ENCODE measurements at places on chromosomes 6 and 20.

- H3K4me1 ChIP-seq: peaks cover 13% of the 10 kb centered on the region
- H3K27me3 ChIP-seq: no peaks in the 10 kb centered on the region
- DNase-seq: no peak
- no peak overlapping the region for H3K4me3 ChIP-seq
Observed at GRCh38 chr6:149111556-149112115, 205.9 kb upstream of the TAB2 start.

GRCh38 chr6:101290346-101290745 lies 103.2 kb upstream of the GRIK2 start:
- H3K36me3 ChIP-seq: no peaks in the 10 kb centered on the region
- H3K27ac ChIP-seq: no peak overlapping the region
- DNase-seq: no peak
- H3K4me1 ChIP-seq: no peaks in the 10 kb centered on the region
- H3K4me3 ChIP-seq: no peak overlapping the region

- H3K4me3 ChIP-seq: no peak overlapping the region
- no peaks in the 10 kb centered on the region for H3K4me1 ChIP-seq
- H3K36me3 ChIP-seq: no peaks in the 10 kb centered on the region
Observed at GRCh38 chr6:15171026-15171425, 74.8 kb upstream of the JARID2 start.

GRCh38 chr20:40457404-40457803 lies 231.6 kb downstream of the MAFB start:
- DNase-seq: no peak
- H3K4me1 ChIP-seq: no peaks in the 10 kb centered on the region
- H3K27ac ChIP-seq: no peak overlapping the region

DNA sequence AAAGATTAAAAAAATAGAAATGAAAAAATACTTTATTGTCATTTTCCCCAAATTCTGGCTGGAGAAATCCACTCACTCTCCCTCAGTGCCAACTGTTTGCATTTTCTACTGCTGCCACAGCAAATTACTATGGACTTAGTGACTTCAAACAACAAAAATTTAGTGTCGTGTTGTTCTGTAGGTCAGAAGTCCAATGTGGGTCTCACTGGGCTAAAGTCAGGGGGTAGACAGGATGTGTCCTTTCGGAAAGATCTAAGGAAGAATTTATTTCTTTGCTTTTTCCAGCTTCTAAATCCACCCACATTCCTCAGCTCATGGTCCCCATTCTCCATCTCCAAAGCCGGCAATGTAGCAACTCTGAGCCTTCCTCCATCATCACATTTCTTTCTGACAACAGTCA lies 453.3 kb downstream of the KIF16B start:
- no peaks in the 10 kb centered on the region for H3K27me3 ChIP-seq
- no peaks in the 10 kb centered on the region for H3K36me3 ChIP-seq
- H3K4me3 ChIP-seq: no peak overlapping the region
- DNase-seq: no peak
- H3K4me1 ChIP-seq: no peaks in the 10 kb centered on the region
- no peak overlapping the region for H3K27ac ChIP-seq

- H3K36me3 ChIP-seq: no peaks in the 10 kb centered on the region
- H3K4me1 ChIP-seq: no peaks in the 10 kb centered on the region
- H3K27me3 ChIP-seq: no peaks in the 10 kb centered on the region
- no peak overlapping the region for H3K27ac ChIP-seq
- DNase-seq: no peak
Observed at GRCh38 chr6:138434925-138435324, 30.9 kb downstream of the HEBP2 start.

DNA sequence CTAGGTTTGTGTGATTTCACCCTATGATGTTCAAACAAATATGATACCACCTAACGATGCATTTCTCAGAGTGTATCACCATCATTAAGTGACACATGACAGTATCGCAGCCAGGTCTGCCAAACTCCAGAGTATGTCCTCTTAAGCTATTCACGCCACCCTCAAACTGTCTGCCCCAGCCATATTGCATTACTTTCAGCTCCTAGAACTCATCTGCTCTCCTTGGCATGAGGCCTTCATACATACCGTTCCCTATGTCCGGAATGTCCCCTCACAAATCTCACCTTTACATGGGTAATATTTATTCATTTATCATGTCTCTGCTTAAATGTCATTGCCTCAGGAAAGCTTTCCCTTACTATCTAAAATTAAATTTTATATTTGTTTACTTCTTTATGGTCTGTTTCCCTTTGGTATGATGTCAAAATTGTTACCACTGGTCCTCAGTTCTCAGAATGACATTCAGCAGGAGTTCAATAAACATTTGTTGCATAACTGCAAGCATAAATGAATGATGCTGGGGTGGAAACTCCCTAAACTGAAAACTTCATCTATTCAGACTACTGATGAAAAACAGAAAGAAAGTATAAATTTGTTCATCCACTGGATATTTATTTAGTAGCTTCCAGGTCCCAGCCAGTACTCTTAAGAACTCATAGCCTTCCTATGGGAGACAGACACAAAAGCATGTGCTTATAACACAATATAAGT lies 3.2 kb downstream of the SESN1 start:
- peaks cover 8% of the 10 kb centered on the region for H3K4me1 ChIP-seq
- H3K36me3 ChIP-seq: no peaks in the 10 kb centered on the region
- no peak overlapping the region for H3K27ac ChIP-seq
- H3K4me3 ChIP-seq: no peak overlapping the region

DNA sequence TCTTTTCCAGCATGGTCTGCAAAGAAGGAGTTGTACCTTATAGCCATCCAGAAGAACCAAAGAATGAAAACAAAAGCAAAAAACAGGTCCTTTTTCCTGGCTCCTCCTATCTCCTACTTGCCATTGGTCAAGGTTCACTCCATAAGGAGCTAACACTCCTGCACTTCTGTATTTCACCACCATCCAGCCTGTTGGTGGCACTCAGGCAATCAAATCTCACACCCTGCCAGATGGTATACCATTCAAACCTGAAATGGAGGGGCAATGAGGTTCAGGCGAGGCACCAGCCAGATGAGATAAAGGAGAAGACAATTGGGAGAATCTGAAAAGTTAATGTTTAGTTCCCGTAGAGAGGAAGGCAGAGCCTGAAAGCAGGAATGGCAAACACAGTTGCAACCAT lies 203.8 kb downstream of the ALDH8A1 start:
- DNase-seq: no peak
- no peaks in the 10 kb centered on the region for H3K4me1 ChIP-seq
- no peaks in the 10 kb centered on the region for H3K36me3 ChIP-seq
- no peak overlapping the region for H3K4me3 ChIP-seq
- H3K27me3 ChIP-seq: no peaks in the 10 kb centered on the region

DNA sequence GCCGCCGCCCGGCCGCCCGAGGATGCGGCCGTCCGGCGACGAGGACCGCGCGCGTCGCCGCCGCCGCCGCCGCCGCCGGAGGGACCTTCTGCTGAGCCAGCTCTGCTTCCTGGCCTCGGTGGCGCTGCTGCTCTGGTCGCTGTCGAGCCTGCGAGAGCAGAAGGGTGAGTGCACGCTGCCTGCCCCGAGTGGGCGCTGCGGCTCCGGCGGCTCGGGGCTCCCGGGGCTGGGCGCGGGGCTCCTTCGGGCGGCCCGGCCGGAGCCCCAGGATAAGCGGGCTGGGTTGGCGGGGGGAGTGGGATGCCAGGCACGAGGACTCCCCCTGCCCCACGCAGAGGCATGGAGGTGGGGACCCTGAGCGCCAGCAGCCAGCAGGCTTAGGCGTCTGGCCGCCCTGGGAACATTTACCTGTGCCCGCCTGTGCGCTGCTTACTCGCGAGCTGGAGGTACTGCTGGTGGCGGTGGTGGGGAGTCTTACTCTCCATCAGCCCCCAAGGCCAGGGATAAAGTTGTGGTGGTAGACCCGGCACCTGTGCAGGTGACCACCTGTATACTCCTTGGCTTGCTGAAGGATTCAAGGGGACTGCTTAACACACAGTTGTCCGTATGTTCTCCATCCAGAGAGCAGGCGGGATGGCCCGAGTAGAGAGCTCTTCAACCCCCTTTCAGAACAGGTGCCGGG lies 520 bp downstream of the SLC24A3 start:
- peak; percentile 16 for DNase-seq
- H3K4me1 ChIP-seq: peaks cover 4% of the 10 kb centered on the region
- no peak overlapping the region for H3K4me3 ChIP-seq
- peaks cover 6% of the 10 kb centered on the region for H3K27me3 ChIP-seq
- no peak overlapping the region for H3K27ac ChIP-seq

DNA sequence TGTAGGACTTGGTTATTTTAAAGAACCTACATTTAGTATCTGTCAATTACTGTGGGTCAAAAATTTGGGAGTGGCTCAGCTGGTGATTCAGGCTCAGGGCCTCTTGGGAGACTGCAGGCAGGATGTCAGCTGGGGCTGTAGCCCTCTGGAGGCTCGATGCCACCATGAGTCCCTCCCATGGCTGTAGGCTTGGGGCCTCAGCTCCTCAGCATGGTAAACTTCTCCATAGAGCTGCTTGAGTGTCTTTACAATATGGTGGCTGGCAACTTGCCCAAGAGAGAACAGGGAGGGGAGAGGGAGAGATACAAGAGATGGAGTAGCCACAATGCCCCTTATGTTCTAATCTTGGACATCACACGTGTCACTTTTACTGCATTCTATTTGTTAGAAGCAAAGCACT lies 470.4 kb downstream of the CDH26 start:
- H3K4me1 ChIP-seq: no peaks in the 10 kb centered on the region
- no peak overlapping the region for H3K27ac ChIP-seq
- H3K4me3 ChIP-seq: no peak overlapping the region
- no peak for DNase-seq
- no peaks in the 10 kb centered on the region for H3K27me3 ChIP-seq

DNA sequence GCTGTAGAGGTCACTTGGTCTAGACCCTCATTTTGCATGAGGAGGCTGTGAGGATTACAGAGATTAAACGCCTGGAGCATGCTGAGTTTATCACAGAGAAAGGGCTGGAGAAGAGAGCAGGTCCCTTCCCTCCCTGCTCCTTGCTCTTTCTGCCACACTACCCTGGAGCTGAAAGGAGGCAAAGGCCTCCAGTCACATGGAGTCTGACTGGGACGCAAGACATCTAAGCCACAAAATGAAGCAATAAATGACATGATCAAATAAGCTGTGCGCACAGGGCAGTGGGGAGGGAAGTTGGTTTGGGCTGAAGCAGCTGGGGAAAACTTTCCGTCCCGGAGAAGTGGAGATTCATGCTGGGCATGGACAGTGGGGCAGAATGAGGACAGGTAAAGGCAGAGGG lies 33.3 kb downstream of the ATXN1 start:
- H3K36me3 ChIP-seq: no peaks in the 10 kb centered on the region
- no peaks in the 10 kb centered on the region for H3K27me3 ChIP-seq
- H3K4me3 ChIP-seq: no peak overlapping the region
- no peak for DNase-seq
- no peak overlapping the region for H3K27ac ChIP-seq

GRCh38 chr6:105815661-105816555 lies 270.2 kb upstream of the PRDM1 start:
- H3K4me1 ChIP-seq: no peaks in the 10 kb centered on the region
- DNase-seq: no peak
- no peaks in the 10 kb centered on the region for H3K27me3 ChIP-seq
- no peak overlapping the region for H3K27ac ChIP-seq

GRCh38 chr6:170403451-170403850 lies 96.9 kb downstream of the FAM120B start:
- no peaks in the 10 kb centered on the region for H3K27me3 ChIP-seq
- H3K4me1 ChIP-seq: peaks cover 25% of the 10 kb centered on the region
- no peak overlapping the region for H3K4me3 ChIP-seq
- H3K27ac ChIP-seq: peak overlapping the region; percentile 13
- H3K36me3 ChIP-seq: peaks cover 27% of the 10 kb centered on the region

DNA sequence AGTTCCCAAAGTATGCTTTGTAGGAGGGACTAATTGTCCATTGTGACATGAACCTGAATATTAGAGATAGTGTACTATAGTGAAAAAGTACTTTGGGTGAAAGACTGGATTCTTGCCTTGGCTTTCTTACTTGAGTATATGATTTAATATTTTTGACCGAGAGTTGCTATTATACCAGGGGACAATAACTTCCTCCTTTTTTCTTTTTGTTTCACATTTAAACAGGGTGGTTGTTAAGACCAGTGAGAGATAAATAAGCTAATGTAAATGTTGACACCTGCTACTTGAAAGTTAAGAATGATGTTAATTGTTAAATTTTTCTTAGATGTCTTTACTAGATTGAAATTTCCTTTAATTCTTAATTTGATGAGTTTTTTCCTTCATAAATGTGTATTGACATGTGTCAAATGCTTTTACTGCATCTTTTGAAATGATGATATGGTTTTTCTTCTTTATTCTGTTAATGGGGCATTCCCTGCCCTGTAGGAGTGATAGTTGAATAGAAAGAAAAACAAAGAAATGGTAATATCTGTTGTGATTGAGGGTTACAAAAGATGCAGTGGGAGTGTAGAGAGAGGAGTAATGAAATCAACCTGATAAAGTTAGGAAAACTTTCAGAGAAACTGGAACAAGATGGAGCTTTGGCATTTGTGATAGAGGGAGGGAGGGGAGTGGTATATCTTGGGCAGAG lies 48.4 kb downstream of the ZFAND3 start:
- H3K36me3 ChIP-seq: peaks cover 2% of the 10 kb centered on the region
- H3K4me3 ChIP-seq: no peak overlapping the region
- H3K27ac ChIP-seq: peak overlapping the region; percentile 88
- H3K27me3 ChIP-seq: no peaks in the 10 kb centered on the region

DNA sequence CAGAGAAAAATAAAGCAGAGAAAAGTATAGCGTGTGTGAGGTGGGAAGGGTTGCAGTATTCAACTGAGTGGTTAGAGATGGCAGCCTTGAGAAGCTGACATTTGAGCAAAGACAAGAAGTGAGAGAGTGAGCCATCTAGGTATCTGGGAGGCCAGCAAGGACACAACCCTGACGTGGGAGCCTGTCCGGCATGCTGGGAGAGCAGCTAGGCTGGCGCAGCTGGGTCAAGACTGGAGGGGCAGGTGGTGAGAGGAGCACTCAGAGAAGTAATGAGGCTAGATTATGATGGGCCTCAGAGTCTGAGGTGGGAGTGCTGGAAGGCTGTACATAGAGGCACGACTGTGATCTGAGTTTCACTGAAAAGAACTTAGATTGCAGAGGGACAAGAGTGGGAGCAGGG lies 12.9 kb downstream of the TTPAL start:
- no peak for DNase-seq
- H3K27ac ChIP-seq: no peak overlapping the region
- H3K27me3 ChIP-seq: no peaks in the 10 kb centered on the region
- peaks cover 52% of the 10 kb centered on the region for H3K36me3 ChIP-seq
- peaks cover 32% of the 10 kb centered on the region for H3K4me1 ChIP-seq

GRCh38 chr20:37777988-37778659 lies 84.3 kb downstream of the CTNNBL1 start:
- H3K4me3 ChIP-seq: no peak overlapping the region
- no peak overlapping the region for H3K27ac ChIP-seq
- no peaks in the 10 kb centered on the region for H3K27me3 ChIP-seq
- no peak for DNase-seq
- H3K4me1 ChIP-seq: no peaks in the 10 kb centered on the region

DNA sequence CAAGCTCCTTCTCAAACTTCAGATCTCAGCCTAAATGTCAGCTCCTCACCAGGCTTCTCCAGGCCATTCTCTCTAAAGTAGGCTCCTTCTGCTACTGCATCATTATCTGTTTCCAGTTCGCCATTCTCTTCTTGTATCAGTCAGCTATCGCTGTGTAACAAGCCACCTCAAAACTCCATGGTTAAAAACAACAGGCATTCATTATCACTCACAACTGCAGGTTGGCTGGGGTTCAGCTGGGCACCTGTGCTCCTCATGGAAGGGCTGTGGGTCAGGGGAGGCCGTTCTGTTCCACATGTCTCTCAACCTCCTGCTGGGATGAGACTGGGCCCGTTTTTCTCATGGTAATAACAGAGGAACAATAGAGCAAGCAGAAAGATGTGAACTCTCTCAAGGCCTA lies 28.7 kb downstream of the PRND start:
- no peaks in the 10 kb centered on the region for H3K36me3 ChIP-seq
- no peak overlapping the region for H3K27ac ChIP-seq
- no peak overlapping the region for H3K4me3 ChIP-seq
- no peak for DNase-seq
- no peaks in the 10 kb centered on the region for H3K4me1 ChIP-seq
- no peaks in the 10 kb centered on the region for H3K27me3 ChIP-seq

- no peak overlapping the region for H3K27ac ChIP-seq
- DNase-seq: no peak
Observed at GRCh38 chr6:83594941-83595340, 82.6 kb downstream of the PRSS35 start.

Measured in natural killer cell (primary cell).